ENCODE measurements at places on chromosomes 7 and 10. TPM values are rescaled to one million over a fixed set of nuclear protein-coding genes. Genes with fewer than 3 reads are reported as not detected.

Gene MDH2
- 29.4 TPM for total RNA-seq

Gene LBX1
- total RNA-seq, result not detected

Gene CPN1
- total RNA-seq, result not detected

Gene CYP3A5
- total RNA-seq, result not detected

Gene MET
- total RNA-seq, result 50.3 TPM

Gene AQP1
- 2.5 TPM for total RNA-seq

Gene UCMA
- total RNA-seq, result not detected

Gene SP4
- total RNA-seq, result 8.3 TPM

Gene FLNC
- total RNA-seq, result 98.2 TPM

Gene GATA3
- under 0.01 TPM for total RNA-seq

Gene TFEC
- 0.09 TPM for total RNA-seq

Gene ERVW-1
- total RNA-seq, result not detected

Gene GDF10
- total RNA-seq, result under 0.01 TPM

Gene A1CF
- not detected for total RNA-seq

Gene BTBD16
- not detected for total RNA-seq

Gene UNC5B
- 18.8 TPM for total RNA-seq

Gene ASB4
- not detected for total RNA-seq

Gene ANKRD30A
- not detected for total RNA-seq

Gene TDRD1
- not detected for total RNA-seq

Gene PIK3CG
- total RNA-seq, result 2.0 TPM

Gene STRIP2
- 2.4 TPM for total RNA-seq

Gene EIF5AL1
- 0.17 TPM for total RNA-seq

Gene LRRC4
- 1.4 TPM for total RNA-seq

Gene LLCFC1
- total RNA-seq, result not detected

Gene MICU1
- 43.1 TPM for total RNA-seq

Gene SLC37A3
- total RNA-seq, result 53.0 TPM

Gene SLC25A13
- 31.5 TPM for total RNA-seq

Gene POLD2
- total RNA-seq, result 44.7 TPM

Gene NODAL
- not detected for total RNA-seq

Gene ATG9B
- total RNA-seq, result under 0.01 TPM

Gene INA
- under 0.01 TPM for total RNA-seq

Gene GPR26
- not detected for total RNA-seq

Gene FAM171A1
- total RNA-seq, result 41.9 TPM
